ENCODE measurements at places on chromosomes 1 and 21. TPM values are rescaled to one million over a fixed set of nuclear protein-coding genes. Genes with fewer than 3 reads are reported as not detected.
A peak's percentile ranks its signal among the peaks of the same experiment; 100 is the strongest.

TMCO1 gene
- total RNA-seq, result 63.9 TPM

KCNJ15 gene
- total RNA-seq, result 3.4 TPM

COL11A1 gene
- 1.3 TPM for total RNA-seq

IGFN1 gene
- total RNA-seq, result 3.4 TPM

LCE1D gene
- not detected for total RNA-seq

LRRC38 gene
- not detected for total RNA-seq

RORC gene
- total RNA-seq, result not detected

DNA sequence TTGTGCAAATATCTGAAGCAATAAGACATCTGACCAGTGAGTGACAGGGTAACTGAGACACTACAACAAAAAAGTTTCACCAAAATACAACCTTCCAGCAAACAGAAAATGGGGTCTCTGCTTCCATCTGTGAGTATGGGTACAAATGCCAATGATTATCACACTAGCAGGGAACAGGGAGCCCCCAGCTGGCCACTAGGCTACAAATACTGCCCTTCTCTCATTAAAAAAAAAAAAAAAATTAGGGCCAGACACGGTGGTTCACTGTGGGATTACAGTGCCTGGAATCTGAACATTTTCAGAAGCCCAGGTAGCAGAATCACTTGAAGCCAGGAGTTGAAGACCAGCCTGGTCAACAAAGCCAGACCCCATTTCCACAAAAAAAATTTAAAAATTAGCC lies 48.4 kb upstream of the EDARADD start:
- DNase-seq, result no peak

- no peak for DNase-seq
Measured at GRCh38 chr1:5479876-5480646, 512.2 kb downstream of the NPHP4 start.

DNA sequence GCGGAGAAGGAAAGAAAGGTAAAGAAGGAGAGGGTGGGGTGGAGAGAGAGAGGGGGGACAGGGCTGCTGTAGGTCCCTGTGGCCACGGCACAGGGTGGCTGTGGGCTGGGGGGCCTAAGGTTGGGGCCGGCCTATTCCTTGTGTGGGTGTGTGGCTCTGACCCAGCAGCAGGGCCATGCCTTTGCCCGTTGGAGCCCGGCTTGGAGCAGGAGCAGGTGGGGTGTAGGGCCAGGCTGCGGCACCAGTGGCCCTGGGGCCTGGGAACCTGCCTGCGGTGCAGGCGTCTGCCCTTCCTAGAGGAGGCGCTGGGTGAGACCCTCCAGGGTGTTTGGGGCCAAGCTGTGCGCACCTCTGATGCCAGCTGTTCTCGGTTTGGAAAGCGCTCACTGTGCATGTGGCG lies 19.7 kb upstream of the SUMO3 start:
- no peak for DNase-seq

DNA sequence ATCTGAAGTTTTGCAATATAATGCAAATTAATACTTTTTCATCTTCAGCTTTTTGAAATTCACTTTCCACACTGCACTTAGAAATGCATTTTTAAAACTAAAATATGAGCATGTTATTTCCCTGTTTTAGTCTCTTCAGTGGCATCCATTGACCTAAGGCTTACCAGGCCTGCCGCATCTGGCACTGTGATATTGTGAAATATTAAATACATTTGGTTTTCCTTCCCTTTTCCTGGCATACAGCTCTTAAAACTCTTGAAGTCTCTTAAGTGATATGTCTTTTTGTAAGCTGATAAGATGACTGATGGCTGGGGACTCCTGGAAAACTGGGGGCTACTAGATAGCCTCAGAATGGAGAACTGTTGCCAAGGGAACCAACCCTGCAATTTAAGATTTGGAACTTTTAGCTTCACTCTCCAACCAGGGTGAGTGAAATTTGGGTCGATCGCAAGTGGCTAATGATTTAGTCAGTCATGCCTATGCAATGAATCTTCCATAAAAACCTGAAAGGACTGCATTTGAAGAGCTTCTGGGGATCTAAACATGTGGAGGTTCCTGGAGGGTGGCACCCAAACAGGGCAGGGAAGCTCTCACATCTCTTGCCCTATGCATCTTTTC lies 75.5 kb upstream of the PDC start:
- DNase-seq, result no peak

GRCh38 chr21:10466200-10466599 lies 55.2 kb upstream of the TPTE start:
- DNase-seq, result no peak

DNA sequence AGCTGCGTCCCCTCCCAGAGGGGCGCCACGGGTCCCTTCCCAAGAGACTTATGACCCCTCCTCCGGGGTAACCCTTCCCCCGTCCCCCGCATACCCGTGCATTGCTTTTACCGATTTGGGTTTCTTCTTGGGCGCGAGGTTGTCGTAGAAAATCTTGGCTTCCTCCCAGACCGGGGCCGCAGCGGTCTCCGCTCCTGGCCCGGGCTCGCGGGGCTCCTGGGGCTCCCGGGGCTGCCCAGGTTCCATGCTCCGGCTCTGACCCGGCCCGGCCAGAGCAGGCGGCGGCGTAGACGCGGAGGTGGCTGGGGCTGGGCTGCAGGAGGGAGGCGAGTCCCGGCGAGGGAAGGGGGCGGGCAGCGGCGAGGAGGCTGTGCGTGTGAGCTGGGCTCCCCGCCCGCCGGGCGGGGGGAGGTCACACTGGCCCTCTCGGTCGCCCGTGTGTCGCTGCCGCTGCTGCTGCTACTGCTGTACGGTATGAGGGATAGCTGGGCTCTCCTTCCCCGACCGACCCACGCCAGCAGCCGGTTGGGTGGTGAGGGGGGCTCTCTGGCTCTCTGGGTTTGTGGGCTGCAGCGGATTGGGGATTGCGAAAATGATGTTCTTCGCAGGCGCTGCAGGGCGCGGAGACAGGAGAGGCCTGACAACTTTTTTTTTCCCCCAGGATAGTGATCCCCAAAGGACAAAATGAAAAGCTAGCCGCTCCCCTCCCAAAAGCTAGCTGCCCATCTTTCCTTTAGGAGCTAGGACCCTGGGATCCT lies at the start of gene NT5C1A:
Gene NT5C1A (minus strand): TSS at position 315 of the 758 bp plus-strand sequence. CDS start 69 bp downstream, at position 246.
- no peak for DNase-seq

- DNase-seq, result no peak
Measured at GRCh38 chr1:30780409-30780808, 22.8 kb upstream of the LAPTM5 start.

GRCh38 chr1:19683351-19683750 lies 18.7 kb downstream of the HTR6 start:
- no peak for DNase-seq

DNA sequence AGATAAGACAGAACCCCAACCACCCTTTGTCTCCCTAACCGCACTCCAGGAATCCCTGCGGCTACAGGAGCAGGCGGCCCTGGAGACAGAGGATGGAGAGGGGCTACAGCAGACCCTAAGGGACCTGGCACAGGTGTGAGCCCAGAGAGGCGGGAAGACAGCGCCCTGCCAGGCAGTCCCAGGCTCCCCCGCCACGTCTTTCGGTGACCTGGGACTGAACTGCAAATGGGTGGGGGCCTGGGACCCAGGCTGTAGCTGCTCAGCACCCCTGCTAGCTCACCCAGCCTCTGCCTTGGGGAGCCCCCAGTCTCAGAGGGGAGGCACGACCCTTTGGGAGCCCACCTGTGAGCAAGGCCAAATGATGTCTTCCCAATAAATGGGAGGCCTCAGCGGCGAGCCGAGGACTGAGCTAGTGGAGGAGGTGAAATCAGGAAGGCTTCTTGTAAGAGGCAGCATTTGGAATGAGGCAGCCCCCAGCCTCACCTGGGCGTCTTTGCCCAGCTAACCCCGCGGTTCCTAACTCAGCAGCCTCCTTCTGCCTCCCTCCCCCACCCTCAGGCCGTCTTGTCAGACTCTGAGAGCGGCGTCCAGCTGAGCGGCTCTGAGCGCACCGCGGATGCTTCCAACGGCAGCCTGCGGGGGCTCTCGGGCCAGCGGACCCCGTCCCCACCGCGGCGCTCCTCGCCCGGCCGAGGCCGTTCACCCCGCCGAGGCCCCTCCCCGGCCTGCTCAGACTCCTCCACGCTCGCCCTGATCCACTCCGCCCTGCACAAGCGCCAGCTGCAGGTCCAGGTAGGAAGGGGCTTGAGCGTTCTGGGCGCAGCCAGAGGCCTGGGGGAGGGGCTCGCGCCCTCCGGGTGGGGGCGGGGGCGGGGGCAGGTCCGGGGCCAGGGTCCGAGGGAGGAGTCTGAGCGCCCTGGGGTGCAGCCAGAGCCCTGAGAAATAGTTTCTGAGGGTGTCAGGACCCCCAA lies 16.9 kb downstream of the CROCC start:
- DNase-seq, result no peak

DNA sequence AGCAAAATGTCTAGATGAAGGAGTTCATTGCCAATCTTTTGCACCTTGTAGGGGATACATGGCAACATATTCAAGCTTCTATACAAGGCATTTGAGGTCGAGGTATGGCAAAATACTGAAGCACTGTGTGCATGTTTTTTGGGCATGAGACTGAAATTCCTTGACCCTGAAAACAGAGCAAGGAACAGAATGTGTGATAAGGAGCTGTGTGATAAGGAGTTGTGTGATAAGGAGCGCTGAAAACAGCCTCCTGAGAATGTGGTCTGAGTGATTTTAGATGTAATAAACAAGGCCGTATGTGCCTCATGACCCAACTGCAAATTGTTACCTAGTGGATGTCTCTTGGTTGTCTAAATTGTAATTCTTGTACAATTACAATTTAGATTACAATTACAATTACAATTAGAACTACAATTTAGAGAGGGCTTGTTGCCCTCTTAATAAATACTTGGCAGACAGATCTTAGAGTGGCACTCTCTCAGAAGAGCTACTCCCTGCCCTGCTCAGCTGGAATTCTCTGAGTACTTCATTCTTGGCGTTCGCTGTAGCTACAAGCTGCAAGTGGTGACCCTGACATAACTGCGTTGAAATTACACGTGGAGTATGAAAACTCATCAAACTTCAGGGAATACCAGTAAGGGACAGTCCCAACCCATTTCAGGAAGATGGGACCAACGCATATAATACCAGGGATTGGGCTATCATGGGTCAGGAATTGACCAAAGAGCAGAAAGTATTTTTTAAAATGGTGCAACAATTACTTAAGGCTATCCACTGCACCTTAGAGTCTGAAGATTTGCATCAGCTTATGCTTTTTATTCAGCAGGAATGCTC lies 20.0 kb upstream of the ITLN1 start:
- DNase-seq, result no peak

DNA sequence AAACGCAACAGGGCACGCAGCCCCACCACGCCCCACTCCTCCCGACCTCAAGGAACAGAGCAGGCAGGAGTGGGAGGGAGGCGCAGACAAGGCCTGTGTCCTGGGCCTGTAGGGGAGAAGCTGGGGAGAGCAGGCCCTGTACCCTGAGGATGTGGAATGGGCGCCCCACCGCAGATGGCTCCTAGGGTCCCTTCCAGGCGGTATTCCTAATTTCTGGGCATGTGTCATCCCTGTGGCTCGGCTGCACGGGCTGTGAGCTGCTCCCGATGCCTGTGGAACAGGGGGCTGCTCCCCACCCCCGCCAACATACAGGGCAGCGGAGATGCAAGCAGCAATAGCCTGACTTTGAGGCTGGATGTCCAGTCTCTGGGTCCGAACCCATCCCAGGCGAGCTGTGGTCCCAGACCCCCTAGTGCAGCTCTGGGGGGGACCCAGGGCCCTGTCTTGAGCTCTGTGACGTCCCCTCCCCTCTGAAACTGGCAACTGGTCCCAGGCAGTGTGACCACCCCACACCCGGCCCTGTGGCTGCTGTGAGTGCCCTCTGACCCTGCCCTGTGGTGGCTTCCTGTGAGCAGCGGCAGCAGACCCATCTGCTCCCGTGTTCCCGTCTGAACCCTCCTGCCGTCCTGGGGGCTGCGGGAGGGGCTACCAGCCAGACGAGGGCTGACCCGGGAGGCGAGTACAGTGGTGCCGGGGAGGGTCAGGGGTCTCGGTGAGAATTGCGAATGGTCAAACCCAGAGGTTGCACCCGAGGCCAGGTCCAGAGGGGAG lies 13.9 kb upstream of the COL6A2 start:
- DNase-seq, result peak; percentile 54

DNA sequence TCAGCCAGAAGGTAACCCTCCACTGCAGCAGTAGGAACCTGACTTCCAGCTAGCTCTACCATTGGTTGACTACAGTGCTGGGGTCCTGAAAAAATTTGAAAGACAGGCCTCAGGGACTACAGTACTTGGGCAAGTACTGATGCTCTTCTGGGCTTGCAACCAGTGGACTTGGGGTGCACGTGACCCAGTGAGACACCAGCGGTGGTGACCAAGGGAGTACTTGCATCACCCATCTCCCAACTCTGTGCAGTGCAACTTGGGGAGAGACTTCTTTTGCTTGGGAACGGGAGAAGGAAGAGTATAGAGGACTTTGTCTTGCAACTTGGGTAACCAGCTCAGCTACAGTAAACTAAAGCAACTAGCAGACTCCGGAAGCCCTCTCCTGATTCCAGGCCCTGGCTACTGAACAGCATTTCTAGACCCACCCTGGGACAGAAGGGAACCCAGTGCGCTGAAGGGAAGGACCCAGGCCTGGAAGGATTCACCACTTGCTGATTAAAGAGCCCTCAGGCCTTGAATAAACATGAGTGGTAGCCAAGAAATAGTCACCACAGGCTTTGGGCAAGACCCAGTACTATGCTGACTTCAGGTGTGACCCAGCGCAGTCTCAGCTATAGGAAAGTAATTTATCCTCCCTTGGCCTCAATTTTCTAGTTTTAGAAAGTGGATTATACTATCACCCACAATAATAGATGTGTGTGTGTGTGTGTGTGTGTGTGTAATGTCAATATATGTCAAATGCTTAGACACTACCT lies 45.6 kb downstream of the TNNI3K start:
- no peak for DNase-seq

DNA sequence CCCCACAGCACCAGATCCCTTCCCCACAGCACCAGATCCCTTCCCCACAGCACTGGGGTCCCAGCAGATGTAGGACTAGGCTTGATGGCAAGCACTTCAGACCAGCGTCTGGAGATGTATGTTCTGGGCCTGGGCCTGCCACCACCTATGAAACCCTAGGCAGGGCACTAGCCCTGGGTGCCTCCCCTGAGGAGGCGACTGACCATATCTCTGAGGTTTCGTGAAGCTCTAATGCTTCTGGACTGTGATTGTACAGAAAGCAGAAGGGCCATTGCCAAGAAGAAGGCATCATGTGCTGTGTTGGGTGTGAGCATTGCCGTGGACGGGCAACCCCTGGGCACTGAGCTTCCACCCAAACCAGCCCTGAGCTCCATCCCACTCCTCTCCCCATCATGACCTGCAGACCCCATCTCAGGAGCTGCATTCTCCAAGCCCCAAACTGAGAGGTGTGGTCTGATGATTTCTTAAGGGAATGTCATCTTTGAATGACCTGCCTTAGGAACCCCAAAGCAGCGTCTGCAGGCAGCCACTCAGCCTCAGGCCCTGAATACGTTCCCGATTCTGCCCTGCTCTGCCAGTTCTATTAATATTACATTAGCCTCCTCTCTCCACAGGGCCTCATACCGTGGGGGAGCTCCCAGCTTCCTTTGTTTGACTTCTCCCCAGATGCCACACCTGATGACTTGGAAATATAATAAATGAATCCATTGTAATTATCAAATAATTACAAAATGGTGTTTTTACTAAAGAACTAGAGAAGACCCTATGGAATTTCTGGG lies 163.4 kb downstream of the TRIM33 start:
- no peak for DNase-seq

All from posterior vena cava (tissue), 2 donors.